ENCODE measurements at places on chromosomes 11 and 22.

DNA sequence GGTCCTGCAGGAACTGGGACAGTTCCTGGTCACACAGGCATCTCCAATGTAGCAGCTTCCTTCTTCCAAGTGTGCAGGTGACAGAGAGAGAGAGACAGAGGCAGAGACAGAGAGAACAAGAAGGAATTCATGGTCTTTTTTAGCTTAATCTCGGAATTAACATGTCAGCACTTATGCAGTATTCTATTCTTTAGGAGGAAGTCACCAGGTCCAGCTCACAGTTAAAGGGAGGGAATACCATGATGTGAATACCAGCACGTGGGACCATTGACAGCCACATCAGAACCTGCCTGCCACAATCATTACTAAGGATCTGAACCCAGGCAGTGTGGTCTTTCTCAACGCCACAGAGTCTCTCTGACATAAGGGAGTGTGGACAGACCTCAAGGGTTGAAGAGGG, 341.6 kb downstream of the MN1 start:
- DNase-seq = no peak

DNA sequence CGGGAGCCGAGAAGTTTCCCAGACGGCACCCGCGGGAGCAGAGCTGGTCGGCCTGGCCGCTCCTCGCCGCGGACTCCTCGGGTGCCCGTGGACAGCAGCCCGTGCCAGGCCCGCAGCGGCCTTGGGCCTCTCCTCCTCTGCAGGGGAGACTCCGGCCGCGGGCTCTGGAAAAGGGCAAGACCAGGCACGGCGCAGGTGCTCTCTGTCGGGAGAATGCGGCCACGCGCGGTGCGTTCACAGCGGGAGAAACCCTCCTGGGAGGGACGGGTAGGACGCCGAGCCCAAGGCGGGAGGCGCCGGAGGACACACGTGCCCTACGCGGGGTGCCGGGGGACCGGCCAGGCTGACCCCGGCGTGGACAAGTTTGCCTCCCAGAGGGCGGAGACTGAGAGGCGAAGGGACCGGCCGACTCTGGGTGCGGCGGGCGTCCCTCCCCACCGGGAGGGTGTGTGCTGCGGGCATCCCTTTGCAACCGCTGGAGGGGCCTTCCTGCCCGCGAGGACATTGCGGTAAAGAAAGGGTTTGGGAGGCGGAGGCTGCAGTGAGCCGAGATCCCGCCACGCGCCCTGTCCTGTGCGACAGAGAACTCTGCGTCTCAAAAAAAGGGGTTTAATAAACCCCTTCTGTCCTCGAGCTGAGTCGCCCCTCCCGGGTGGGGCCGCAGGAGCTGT, 2.3 kb downstream of the IFITM1 start:
- peak; percentile 64 for DNase-seq

GRCh38 chr22:27988704-27989103, 69.6 kb upstream of the PITPNB start:
- DNase-seq = no peak

DNA sequence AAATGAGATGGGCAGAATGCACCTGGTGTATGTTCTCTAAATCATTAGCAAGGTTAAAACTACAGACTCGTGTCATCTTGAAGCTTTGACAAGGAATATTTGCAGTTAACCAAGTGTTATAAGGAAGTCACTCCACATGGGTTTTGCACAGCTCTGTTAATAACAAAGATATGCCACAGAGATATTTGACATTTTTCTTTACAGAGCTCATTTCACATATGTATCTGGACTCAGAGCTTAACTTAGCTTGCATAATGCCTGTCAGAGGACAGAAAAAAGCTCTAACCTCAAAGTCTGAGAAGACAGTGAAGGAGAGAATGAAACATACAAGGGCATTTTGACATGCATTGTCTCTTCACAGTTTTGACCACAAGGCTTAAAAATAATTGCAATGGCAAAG, 105.5 kb downstream of the C11orf87 start:
- DNase-seq = no peak

DNA sequence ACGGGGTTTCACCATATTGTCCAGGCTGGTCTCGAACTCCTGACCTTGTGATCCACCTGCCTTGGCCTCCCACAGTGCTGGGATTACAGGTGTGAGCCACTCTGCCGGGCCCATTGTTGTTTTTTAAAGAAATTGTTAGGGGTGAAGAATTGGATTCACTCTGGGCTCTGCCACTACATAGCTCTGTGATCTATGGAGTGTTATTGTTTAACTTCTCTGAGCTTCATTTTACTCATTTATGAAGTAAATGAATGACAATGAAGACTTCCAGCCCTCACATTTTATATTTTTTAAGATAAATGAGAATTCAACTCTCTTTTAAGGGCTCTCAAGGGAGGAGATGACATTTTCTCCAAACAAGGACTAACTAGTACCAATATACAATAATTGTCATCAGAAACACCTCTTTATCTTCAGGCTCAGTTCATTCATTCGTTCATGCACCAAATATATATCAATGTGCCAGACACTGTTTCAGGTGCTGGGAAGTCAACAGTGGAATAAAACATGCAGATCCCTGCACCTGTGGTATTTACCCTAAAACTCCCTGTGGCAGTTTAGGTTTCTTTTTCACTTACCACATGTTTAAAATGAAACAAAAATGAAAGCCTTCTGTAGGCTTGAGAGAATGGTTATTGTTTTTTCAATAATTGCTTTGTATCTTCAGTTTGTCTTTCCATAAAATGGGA, 23.5 kb upstream of the GRAMD1B start:
- DNase-seq = no peak

DNA sequence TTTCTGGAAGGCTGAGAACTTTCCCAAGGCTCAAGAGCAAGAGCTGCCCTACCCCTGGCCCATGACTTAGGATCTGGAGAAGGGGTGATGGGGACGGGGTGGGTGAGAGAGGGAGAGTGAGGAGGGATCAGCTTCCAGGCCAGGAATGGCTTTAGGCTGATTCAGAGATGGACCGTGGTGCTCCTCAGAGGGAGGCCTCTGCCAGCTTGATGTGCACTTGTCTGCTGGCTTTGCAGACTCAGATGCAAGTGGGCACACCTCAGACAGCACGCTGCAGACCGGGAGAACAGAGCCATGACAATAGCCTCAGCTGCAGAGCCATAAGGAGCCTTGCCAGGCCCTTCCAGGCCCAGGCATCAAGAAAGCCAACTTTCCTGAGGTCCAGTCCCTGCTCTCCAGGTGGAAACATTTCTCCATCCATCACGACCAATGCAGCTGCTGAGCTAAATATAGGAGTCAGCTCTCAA, 41.3 kb downstream of the ALX4 start:
- no peak for DNase-seq

- DNase-seq = no peak
Measured at GRCh38 chr11:92657226-92657625, 312.2 kb upstream of the MTNR1B start.

DNA sequence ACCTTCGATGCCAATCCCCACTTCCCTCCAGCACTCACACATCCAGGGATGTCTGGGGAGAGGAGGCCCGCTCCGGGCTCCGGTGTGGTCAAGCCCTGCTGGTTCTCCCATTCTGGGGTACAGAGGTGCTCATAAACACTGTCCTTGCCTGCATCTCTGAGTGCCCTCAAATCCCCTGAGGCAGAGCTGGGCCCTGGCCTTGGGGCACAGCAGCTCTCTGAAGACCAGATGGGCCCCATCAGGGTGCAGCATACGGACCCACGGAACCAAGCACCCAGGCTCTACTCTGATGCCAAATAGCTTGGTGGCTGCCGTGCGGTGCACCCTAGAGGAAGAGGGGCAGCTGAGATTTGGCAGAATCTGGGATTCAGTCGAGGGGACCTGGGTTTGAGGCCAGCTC, 35.7 kb upstream of the NNMT start:
- DNase-seq = no peak

DNA sequence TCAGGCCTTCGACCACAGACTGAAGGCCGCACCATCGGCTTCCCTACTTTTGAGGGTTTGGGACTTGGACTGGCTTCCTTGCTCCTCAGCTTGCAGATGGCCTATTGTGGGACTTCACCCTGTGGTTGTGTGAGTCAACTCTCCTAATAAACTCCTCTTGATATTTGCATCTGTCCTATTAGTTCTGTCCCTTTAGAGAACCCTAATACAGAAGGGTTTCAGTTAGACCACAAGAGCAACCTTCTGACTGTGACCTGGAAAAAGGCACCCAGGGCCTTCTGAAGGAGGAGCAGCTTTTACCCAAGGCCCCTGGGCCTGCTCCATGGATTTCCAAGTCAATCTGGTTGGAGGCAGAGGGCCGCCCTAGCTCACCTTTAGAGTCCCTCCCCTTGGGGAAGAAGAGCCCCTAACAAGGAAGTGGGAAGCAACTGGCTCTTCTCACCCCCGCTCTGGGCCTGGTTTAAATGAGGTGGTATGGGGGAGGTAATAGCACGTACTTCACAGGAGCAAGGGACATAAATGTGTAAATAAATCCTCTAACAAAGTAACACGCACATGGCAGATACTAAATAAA, 11.2 kb upstream of the CHST1 start:
- DNase-seq = no peak

- no peak for DNase-seq
Measured at GRCh38 chr11:13852481-13852880, 110.0 kb upstream of the SPON1 start.

DNA sequence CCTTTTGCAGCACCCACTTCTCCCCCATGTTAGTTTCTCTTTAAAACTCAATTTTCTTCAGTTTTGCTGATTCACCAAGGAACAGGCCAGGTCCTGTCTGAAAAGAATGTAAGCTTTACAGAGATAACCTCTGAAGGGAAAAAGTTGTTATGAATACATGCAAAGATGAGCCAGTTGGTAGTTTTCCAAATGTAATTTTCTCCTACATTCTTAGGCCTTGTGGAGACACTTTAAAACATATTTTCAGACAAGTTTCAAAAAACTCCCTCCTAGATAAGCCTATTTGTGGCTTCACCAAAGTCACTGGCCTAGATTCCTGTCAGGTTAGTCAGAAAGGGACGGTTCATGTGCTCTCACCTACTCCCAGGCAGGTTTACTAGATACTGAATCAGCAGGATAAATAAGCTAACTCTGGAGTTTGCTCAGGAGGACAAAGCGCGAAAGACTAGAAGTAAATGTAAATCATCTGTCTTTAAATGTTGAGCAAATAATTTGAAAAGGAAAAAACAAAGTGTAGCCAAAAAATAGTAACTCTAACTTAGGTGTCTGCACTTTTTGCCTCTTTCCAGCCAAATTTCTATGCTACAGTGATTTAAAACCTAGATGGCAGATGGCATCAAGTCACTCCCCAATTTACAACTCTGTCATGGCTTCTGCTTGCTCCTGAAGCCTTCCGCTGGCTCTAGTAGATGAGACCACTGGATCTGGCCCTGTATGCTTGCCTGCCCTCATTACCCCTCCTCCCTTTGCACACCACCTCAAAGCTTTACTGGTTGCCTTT, 4.9 kb upstream of the ATP6V1E1 start:
- no peak for DNase-seq

DNA sequence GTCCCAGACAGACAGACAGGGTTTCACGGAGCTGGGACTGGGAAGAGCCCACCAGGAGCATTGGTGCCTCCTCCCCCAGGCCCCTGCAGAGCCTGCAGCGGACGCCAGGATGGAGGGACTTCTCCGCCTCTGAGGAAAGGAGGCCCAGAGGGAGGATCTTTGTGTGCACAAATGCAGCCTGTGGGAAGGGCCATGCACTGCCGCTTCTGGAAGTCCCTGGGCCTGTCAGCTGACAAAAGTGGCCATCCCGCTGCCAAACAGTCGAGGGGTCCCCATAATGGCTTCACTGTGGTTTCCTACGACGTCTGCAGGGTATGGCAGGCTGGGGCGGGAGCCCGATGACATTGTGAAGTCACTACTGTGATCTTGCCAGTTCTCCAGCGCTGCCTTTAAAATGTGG, 73.8 kb downstream of the TP53I11 start:
- no peak for DNase-seq

DNA sequence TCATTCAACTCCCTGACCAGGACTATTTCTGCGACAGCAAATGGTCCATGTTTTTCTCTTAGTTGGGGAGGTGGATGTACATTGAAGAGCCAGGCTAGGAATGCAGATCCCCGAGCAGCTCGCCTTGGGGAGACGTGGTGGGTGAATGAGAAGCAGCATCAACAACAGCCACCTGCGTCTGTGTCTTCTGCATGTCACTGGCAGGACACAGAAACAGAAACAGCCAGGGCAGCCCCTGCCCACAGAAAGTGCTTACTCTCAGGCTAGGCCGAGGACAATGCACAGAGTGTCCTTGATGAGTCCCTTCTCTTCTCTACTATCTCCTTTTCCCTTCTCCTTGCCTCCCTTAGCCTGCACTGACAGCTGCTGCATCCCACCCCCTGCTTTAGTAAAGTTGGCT, 541.9 kb upstream of the CADM1 start:
- no peak for DNase-seq

DNA sequence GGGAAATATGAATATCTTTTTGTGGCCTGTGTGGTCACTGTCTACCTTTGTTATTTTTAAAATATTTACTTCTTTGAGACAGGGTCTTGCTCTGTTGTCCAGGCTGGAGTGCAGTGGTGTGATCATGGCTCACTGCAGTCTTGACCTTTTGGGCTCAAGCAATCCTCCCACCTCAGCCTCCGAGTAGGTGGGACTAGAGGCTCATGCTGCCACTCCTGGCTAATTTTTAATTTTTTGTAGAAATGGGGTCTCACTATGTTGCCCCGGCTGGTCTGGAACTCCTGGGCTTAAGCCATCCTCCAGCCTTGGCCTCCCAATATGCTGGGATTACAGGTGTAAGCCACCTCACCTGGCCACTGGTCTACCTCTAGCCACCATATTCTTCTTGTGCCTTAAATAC, 3.5 kb upstream of the EIF3D start:
- no peak for DNase-seq

- DNase-seq = no peak
Measured at GRCh38 chr11:22169833-22170232, 23.1 kb upstream of the ANO5 start.

GRCh38 chr11:9753021-9753420, 89.1 kb downstream of the SWAP70 start:
- DNase-seq = no peak

- no peak for DNase-seq
Measured at GRCh38 chr11:62669420-62670161, 1.9 kb upstream of the UQCC3 start.

- no peak for DNase-seq
Measured at GRCh38 chr22:19663286-19663815, 51.0 kb upstream of the SEPTIN5 start.

- no peak for DNase-seq
Measured at GRCh38 chr22:44309137-44309536, 3.6 kb downstream of the SHISAL1 start.

- no peak for DNase-seq
Measured at GRCh38 chr11:15045209-15045608, 28.2 kb upstream of the CALCB start.

- DNase-seq = no peak
Measured at GRCh38 chr11:772429-773390, 4.6 kb downstream of the GATD1 start.

GRCh38 chr11:117303101-117303500, 12.0 kb downstream of the BACE1-AS start:
- no peak for DNase-seq

Data from activated T-cell treated with anti-CD3 and anti-CD28 coated beads, Interleukin-2, amount 50 U/mL, for 24 hours (primary cell).